ENCODE measurements at places on chromosomes 4 and X.

DNA sequence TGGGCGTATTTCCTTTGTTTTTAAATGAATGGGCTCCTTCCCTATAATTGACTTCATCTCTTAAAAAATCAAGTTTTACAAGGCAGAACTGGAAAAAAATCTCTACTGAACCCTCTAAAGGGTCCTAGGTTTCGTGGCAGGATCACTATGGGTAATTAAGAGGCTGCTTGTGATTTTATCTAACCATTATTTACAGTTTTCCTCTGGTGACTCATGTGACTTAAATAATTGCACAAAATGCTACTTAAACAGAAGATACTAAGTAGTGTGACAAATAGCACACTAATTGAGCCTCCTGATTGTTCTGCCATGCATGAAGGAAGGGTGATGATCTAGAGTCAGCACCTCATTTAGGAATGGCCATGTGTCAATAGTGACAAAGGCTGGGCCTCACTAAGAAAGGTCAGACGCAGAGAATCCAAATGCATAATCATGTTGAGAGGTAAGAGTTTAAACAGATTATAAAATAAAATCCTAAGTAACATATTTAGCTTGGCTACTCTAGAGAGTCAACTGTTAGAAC is 35.5 kb downstream of the OFD1 start:
- DNase-seq, result no peak

GRCh38 chrX:23694606-23695005 is 27.3 kb downstream of the PRDX4 start:
- peak; percentile 62 for DNase-seq

DNA sequence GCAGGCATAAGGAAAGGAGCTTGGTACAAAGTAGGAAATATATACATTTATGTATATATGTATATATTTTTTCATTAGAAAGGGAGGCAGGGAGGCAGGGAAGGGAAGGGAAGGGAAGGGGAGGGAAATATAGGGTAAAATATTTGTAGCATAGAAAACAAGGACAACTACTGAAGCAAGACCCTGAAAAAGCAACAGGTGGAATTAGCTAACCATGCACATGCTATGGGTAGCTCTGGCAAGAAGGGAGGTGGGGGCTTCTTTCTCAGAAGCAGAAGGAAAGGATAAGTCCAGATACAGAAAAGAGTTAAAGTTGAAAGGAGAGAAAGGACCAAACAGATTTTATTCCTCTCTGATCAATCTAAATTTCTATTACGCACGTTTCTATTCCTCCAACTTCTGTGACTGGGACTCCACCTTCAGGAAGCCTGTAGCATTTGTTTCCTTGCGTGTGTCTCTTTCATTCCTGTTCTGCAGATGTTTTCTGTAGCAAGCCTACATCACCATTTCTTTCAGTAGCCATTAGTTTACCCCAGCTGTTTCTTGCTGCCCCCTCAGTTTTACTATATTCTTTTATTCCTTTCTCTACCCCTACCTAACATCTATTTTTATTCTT is 82.9 kb downstream of the OR13H1 start:
- DNase-seq, result no peak

DNA sequence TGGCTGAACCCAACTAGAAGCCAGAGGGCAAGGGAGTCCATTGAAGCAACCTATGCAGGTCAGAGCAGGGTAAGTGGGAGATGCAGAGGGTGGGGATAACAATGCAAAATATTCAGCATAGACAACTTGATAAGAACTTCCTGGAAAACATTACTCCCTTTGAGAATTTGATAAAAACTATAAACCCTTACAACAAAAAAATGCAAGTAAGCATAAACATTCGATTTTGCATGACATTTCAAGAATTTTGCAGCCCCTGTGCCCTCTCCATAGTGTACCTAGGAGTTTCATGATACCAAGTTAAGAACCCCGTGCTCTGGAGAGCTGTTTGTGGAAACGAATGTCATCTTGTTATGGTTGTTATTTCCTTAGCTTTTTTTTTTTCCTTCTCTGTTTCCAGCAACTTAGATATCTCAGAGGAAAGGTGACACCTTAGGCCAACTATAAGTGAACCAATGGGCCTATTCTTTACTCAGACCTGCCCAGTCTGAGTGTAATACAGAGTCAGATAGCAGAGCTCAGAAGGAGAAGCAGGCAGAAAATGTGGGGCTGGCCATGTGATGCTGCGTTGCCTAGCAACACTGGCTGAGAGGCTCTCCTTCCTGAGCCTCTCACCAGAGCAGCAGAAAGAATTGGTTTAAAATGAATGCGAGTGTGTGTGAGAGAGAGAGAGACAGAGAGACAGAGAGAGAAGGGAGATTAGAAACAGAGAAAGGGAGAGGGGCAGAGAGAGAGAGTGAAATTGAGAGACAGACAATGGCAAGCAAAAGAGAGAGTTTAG is 36.7 kb upstream of the GABRQ start:
- DNase-seq, result no peak

DNA sequence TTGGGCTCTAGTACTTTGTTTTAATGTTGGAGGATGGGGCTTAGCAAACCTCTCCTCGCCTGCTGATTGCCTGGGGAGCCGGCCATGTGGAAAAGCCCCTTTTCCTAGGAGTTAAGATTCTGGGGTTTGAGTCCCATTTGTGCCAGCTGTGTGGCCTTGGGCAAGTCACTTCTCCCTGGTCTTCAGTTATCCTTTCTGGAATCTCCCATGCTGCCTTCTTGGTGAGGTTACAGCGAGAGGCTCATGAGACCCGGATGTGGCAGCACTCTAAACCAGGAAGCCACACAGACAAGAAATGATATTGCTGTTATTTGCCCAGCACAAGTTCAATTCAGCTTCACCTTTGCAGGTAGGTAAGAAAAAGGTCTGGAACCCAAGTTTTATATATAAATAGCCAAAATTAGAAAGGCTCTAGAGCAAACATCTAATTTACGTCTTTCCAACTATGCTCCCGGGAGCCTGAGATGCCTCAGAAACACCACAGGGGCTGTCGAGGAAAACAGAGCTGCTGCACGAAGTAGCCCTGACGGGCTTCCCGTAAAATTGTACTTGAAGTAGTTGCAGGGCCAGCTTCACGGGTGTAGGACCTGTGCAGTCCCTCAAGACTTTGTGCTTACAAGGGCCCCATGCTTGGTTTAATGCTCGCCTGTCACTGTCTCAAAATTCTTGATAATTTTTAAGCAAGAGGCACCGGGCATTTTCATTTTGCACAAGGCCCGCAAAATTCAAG is 8.3 kb upstream of the SASH3 start:
- DNase-seq, result no peak

- DNase-seq, result no peak
These were observed 146.9 kb downstream of the FAM13A start for GRCh38 chr4:88910101-88910500.

- DNase-seq, result no peak
These were observed 274.5 kb downstream of the ADGRA3 start for GRCh38 chr4:22241415-22241814.

DNA sequence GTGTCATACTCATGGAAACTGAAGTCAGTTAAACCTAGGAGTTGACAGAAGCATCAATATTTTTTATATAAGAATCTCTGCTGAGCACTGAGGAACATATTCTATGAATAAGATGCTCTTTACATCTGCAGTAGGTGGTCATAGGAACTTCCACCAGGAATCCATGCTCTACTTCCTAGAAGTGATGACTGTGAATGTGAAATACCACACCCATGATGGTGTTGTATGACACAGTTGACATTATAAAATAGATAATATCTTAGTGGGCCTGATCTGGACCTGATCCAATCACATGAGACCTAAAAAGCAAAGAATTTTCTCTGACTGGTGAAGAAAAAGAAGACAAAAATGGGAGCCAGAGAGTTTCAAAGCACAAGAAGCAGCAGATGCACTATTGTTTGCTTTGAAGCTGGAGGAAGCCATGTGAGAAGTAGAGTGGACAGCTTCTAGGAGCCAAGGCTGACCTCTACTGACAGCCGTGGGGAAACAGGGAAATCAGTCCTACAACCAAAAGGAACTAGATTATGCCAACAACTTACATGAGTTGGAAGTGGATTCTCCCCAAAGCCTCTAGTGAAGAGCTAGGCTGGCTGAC is 68.6 kb upstream of the HS3ST1 start:
- no peak for DNase-seq

DNA sequence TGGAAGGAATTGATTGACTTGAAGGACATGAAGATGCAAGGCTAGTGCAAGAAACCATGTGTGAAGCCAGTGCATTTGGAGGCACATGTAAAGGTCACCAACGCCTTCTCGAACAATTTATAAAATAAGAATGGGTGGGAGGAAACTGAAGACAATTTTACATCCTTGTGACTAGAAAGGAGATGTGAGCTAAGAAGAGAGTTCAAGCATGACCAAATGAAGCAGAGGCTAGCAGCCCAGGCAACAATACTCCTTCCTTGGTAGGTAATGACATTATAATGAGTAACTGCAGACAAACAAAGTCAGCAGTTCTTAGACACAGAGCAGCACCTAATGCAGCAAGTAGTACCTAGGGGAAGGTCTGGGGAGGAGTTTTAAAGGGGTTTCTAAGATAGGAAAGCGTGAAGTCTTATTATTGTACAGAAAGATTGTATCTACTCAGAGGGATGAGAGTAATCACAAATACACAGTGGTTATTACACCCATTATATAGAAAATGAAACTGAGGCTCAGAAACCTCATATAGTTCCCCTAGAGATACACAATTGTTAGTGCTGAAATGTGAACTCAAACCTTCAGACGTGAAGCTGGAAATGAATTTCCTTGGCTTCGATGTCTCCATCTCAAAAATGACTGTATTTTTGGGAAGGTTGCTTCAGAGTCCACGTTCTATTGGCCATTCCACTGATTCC is 56.1 kb downstream of the ATXN3L start:
- no peak for DNase-seq

DNA sequence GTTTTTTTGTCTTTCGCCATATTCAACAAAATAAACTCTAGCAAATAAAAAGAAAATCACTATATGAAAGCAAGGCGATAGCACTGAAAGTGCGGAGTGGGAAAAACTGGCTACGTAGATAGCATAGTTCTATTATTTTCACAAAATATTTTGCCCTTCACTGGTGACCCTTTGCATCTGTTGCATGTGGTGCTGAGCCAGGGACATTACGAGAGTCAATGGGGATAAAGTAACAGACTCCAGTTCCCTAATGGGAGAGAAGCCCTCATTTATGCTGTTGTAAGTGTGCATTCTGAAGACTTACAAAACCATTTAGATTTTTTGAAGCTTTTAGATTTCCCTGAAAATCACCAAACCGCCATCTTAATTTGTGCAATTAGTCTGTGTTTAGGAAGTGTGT is 501.6 kb downstream of the PPARGC1A start:
- DNase-seq, result no peak

Measured in GM03348 (cell line).